A549 treated with ZK216348 at 1 μM for 4 hours (cell line): ENCODE measurements at places on chromosomes 16 and 17. TPM values are rescaled to one million over a fixed set of nuclear protein-coding genes. Genes with fewer than 3 reads are reported as not detected.

The COX6A2 gene
- not detected in 5 replicates for total RNA-seq

The ADGRG3 gene
- total RNA-seq, result 0.37 to 0.57 TPM (median 0.49 TPM) in 5 replicates

The SULT1A4 gene
- 24.2 to 43.1 TPM (median 28.8 TPM) in 5 replicates for total RNA-seq

The NR1D1 gene
- 8.8 to 11.3 TPM (median 10.3 TPM) in 5 replicates for total RNA-seq

The OR1A1 gene
- not detected in 5 replicates for total RNA-seq

The CCDC144A gene
- total RNA-seq, result 0.42 to 2.3 TPM (median 1.5 TPM) in 5 replicates

The CARHSP1 gene
- 122 to 156 TPM (median 141 TPM) in 5 replicates for total RNA-seq

The CRYBA1 gene
- not detected in 5 replicates for total RNA-seq

The NOD2 gene
- 0.02 TPM in 1 of 5 replicates, not detected in the others for total RNA-seq

The KRTAP3-2 gene
- total RNA-seq, result not detected in 5 replicates

The P2RX5 gene
- 14.6 to 26.1 TPM (median 23.8 TPM) in 5 replicates for total RNA-seq

The AOC3 gene
- total RNA-seq, result 1.1 to 2.5 TPM (median 1.2 TPM) in 5 replicates

The CBFA2T3 gene
- 0.18 to 0.75 TPM (median 0.47 TPM) in 5 replicates for total RNA-seq

The CCL5 gene
- total RNA-seq, result 1.0 to 2.3 TPM (median 1.5 TPM) in 5 replicates

The CD300E gene
- total RNA-seq, result not detected in 5 replicates

The ERN2 gene
- total RNA-seq, result 0.20 TPM in 1 of 5 replicates, not detected in the others

The TP53TG3C gene
- 0.43 TPM in 1 of 5 replicates, not detected in the others for total RNA-seq

The WNT3 gene
- total RNA-seq, result 3.8 to 5.2 TPM (median 4.8 TPM) in 5 replicates

The GLTPD2 gene
- not detected in 5 replicates for total RNA-seq

The FN3K gene
- total RNA-seq, result 6.3 to 10.2 TPM (median 9.0 TPM) in 5 replicates

The EFCAB5 gene
- 0.21 to 1.2 TPM (median 0.39 TPM) in 5 replicates for total RNA-seq

The BAHCC1 gene
- 6.5 to 12.9 TPM (median 12.1 TPM) in 5 replicates for total RNA-seq

The TNFSF13 gene
- total RNA-seq, result 0.09 to 1.5 TPM (median 0.57 TPM) in 5 replicates
